ENCODE measurements at places on chromosomes 13 and 19.

- no peak overlapping the region for H3K27ac ChIP-seq
- H3K27me3 ChIP-seq: no peaks in the 10 kb centered on the region
- no peaks in the 10 kb centered on the region for H3K4me1 ChIP-seq
- no peak overlapping the region for H3K4me3 ChIP-seq
- no peaks in the 10 kb centered on the region for H3K36me3 ChIP-seq
These were observed 20.7 kb downstream of the TDRD3 start for GRCh38 chr13:60417734-60418133.

DNA sequence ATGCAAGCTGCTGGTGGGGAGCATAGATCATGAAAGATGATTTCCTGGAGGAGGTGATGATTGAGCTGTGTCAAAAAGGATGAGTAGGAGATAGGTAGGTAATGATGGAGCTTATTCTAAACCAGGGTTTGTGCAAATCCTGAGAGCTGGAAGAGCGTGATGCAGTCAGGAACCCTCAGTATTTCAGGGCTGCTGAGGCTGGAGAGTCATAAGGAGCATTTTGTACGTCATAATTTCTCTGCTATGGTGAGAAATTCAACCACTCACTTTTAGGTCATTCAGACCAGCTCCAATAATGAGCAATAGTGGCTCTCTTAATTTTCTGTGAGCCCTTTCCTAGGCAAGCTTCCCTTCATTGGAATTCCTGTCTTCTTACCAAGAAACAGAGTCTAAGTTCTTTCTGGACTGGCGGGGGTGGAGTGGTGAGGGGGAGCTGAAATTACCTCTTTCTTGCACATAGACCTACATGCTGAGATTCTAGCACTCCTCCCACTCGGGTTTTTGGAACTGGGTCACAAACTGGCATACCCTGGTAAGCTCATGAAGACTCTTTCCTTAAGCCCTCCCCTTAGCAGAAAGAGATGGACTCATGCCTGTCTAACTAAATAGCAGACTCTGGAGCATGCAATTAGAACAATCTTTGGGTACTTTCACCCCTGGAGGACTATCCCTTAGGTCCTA lies 62.2 kb upstream of the MYCBP2 start:
- H3K4me1 ChIP-seq: no peaks in the 10 kb centered on the region
- H3K36me3 ChIP-seq: no peaks in the 10 kb centered on the region
- no peak overlapping the region for H3K4me3 ChIP-seq
- H3K27ac ChIP-seq: no peak overlapping the region
- no peak for DNase-seq

DNA sequence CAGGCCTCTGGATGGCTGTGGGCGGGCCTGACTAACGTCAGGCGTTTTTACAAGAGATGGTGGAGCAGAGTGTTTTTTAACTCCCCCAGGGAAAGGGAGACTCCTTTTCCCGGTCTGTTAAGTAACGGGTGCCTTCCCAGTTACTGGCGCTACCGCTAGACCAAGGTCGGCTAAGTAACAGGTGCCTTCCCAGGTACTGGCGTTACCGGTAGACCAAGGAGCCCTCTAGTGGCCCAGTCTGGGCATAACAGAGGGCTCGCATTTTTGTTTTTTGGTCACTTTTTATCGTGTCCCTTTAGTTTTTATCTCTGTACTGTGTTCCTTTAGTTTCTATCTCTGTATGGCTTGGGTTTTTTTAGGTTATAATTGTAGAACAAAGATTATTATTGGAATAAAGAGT lies 10.0 kb downstream of the ZNF383 start:
- no peaks in the 10 kb centered on the region for H3K27me3 ChIP-seq
- no peaks in the 10 kb centered on the region for H3K4me1 ChIP-seq
- DNase-seq: no peak
- no peak overlapping the region for H3K4me3 ChIP-seq

DNA sequence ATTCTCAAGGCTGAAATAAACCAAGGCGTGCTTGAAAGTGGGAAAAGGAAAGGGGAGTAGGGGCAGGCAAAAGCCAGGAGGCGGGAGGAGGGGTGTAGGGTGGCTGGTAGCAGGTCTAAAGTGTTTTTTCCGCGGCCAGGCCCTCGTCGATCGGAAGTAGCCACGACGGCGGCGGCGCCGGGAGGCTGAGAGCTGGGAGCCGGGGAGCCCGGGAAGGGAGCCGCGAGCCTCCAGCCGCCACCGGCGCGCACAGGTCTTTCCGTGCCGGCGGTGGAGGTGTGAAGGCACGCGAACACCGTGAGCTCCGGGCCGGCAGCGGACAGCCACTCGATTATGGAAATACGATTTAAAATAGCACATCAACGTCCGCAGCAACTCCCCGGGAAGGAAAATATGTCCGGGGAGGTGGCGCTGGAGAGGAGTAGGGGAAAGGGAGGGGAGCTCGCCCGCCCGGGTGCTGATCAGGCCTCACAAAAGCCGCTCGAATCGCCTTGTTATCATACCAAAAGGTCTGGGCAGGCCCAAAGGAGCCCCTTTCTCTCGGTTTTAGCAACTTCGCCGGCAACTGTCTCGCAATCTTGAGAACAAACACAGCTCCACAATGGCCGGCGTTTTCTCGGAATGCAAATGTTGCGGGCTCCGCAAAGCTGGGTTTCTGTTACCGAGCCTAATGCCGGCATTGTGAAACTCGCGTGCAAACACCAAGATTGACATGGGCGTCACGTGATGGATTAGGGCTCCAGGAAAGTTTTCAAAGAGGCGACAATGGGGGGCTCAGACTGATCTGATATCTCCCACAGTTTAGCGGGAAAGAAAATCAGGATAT lies 2.9 kb upstream of the PCDH8 start:
- no peaks in the 10 kb centered on the region for H3K27me3 ChIP-seq
- H3K27ac ChIP-seq: no peak overlapping the region
- peak; percentile 7 for DNase-seq
- H3K36me3 ChIP-seq: no peaks in the 10 kb centered on the region
- H3K4me1 ChIP-seq: no peaks in the 10 kb centered on the region
- peak overlapping the region; percentile 62 for H3K4me3 ChIP-seq

- peaks cover 64% of the 10 kb centered on the region for H3K27me3 ChIP-seq
- no peaks in the 10 kb centered on the region for H3K36me3 ChIP-seq
- no peak for DNase-seq
These were observed 983 bp downstream of the LINGO3 start for GRCh38 chr19:2306971-2307370.

- no peaks in the 10 kb centered on the region for H3K27me3 ChIP-seq
- no peak overlapping the region for H3K27ac ChIP-seq
- no peak overlapping the region for H3K4me3 ChIP-seq
- DNase-seq: no peak
These were observed 36.4 kb downstream of the CRYL1 start for GRCh38 chr13:20489185-20489820.

DNA sequence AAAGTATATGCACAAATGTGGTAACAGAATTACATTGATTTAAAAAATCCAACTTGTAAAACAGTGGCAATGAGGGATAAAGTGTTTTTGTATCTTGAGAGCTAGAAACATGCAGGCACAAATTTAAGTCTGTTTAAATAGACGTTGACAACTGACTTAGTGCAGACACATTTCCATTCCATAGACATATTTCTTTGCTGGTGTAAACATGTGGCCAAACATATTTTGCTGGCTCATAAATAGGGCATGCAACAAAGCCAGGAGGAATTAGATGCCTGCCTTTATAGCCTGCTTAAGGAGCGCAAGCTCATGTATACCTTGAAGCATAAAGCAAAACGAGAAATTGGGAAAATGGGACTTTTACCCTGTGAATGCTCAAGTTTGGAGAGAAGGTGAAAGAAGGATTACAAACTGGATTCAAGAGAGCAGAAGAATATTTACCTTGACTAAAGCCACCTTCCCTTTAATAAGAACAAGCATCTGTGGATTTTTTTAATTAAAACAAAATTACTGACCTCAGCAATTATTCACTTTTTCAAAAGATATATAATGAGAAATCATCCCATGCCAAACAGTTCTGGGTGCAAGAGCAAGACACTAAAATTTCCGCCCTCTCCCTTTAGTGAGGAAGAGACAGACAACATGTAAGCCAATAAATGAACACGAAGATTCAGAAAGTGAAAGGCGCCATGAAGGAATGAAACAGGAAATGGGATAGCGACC lies 71.0 kb downstream of the DCT start:
- no peaks in the 10 kb centered on the region for H3K36me3 ChIP-seq
- no peak overlapping the region for H3K4me3 ChIP-seq
- H3K27me3 ChIP-seq: no peaks in the 10 kb centered on the region
- DNase-seq: no peak
- no peak overlapping the region for H3K27ac ChIP-seq

GRCh38 chr19:10207026-10207425 lies 12.3 kb upstream of the DNMT1 start:
- peaks cover 32% of the 10 kb centered on the region for H3K4me1 ChIP-seq
- H3K27me3 ChIP-seq: no peaks in the 10 kb centered on the region
- H3K4me3 ChIP-seq: no peak overlapping the region
- H3K36me3 ChIP-seq: no peaks in the 10 kb centered on the region

DNA sequence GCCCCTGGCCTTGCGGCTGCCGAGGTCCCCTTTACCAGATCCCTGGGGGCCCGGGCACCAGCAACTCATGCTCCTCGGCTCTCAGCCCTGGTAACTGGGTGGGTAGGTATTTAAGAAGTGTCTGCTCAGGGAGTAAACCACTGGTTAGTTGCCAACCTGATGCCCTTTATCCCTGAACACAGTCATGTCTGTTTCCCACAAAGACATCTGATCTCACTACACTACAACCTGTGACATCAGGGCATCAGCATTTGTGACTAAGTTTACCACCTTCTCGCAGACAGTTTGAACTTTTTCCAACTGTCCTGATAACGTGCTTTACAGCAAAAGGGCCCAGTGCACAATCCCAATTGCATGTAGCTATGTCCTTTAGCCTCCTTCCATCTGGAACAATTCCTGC lies 22.0 kb downstream of the GGACT start:
- no peak overlapping the region for H3K27ac ChIP-seq
- no peak for DNase-seq
- peaks cover 74% of the 10 kb centered on the region for H3K4me1 ChIP-seq
- H3K4me3 ChIP-seq: no peak overlapping the region
- H3K36me3 ChIP-seq: no peaks in the 10 kb centered on the region

- peaks cover 40% of the 10 kb centered on the region for H3K4me1 ChIP-seq
- peak overlapping the region; percentile 69 for H3K4me3 ChIP-seq
- H3K27ac ChIP-seq: peak overlapping the region; percentile 82
- H3K36me3 ChIP-seq: no peaks in the 10 kb centered on the region
These were observed 42.2 kb upstream of the HNRNPA1L2 start for GRCh38 chr13:52599848-52600603.

DNA sequence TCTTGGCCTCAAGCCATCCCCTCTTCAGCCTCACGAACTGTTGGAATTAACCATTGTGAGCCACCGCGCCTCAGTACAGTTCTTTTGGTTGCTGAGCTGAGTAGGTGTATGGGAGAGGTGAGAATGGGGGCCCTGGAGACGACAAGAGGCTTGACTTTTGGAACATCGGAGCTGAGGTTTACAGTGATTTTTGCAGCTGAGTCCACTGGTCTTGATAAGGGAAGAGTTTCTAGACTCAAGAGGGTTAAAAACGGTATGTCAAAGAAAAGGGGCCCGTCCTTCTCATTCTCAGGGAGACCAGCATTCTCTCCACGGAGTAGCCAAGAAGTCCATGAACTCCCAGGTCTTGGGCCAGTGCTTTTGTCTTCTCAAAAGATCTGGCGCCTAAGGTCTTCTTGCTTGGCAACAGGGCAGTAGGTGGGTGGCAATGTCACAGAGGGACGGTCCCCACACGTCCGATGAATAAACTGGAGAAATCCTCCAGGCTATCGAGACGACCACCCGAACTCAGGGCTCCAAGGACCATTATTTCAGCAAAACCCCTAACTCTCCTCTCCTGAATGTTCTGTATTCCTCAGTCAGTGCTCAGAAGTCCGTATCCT lies 6.4 kb upstream of the QTRT1 start:
- H3K4me1 ChIP-seq: peaks cover 19% of the 10 kb centered on the region
- H3K4me3 ChIP-seq: no peak overlapping the region
- peaks cover 27% of the 10 kb centered on the region for H3K36me3 ChIP-seq
- H3K27ac ChIP-seq: no peak overlapping the region
- H3K27me3 ChIP-seq: no peaks in the 10 kb centered on the region
- no peak for DNase-seq

DNA sequence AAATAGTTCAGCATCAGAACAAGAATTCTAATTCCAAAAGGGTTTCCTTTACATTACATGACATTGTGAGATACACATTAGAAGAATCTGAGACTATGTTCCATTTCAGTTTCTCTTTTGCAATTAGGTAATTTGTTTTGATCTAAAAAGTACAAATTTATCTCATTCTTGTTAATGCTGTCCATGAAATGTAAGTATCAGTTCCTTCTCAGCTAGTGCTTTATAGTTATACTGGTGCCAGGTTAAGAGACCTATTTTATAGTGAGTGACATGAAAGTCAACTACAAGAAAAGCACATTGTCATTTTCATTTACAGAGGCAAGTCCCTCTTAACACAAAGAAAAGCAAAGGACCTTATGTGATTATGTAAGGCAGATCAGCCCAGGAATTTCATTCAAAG lies 43.9 kb downstream of the RCBTB2 start:
- no peak overlapping the region for H3K27ac ChIP-seq
- no peaks in the 10 kb centered on the region for H3K36me3 ChIP-seq
- no peaks in the 10 kb centered on the region for H3K27me3 ChIP-seq
- H3K4me1 ChIP-seq: peaks cover 19% of the 10 kb centered on the region
- DNase-seq: no peak
- H3K4me3 ChIP-seq: no peak overlapping the region

DNA sequence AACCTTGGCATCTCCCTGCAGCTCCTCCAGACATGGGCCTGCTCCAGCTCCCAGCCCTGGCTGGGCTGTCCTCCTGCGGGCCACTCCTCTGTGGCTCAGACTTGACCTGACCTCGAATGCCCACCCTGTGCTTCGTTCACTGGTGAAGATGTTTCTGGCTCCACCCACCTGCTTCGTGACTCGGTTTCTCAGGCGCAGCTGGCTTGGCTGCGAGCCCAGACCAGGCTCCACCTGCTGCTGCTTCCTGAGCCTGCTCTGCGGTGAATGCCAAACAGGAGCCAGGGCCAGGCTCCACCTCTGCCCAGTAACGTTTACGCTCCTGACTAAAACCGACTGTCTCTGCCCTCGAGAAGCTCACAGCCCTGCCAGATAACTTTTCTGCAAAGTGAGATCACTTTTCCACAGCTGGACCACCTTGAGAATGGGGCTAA lies 8.9 kb upstream of the RSPH6A start:
- no peak overlapping the region for H3K27ac ChIP-seq
- H3K4me3 ChIP-seq: no peak overlapping the region

GRCh38 chr13:84672616-84673015 lies 790.3 kb upstream of the SLITRK1 start:
- H3K27me3 ChIP-seq: no peaks in the 10 kb centered on the region
- DNase-seq: no peak
- no peak overlapping the region for H3K4me3 ChIP-seq

Measured in HepG2 (cell line).